MG63 (cell line): ENCODE measurements at places on chromosomes 4 and X.

GRCh38 chr4:173448608-173449379, 49.9 kb upstream of the SCRG1 start:
- DNase-seq = no peak

GRCh38 chr4:20675786-20676185, 24.5 kb upstream of the PACRGL start:
- DNase-seq = no peak

DNA sequence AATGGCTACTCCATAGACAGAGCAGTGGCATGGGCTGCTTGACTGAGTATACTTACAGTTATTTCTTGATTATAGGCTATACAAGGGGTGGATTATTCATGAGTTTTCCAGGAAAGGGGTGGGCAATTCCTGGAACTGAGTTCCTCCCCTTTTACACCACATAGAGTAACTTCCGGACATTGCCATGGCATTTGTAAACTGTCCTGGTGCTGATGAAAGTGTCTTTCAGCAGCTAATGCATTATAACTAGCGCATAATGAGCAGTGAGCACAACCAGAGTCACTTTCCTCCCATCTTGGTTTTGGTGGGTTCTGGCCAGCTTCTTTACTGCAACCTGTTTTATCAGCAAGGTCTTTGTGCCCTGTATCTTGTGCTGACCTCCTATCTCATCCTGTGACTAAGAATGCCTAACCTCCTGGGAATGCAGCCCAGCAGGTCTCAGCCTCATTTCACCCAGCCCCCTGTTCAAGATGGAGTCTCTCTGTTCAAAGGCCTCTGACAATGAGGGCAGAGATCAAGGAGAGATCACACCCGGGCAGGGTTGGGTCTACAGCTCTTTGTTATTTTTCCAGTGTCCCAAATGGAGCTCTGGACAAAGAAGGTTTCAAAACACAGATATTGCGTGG, 468.4 kb upstream of the PRKX start:
- no peak for DNase-seq

DNA sequence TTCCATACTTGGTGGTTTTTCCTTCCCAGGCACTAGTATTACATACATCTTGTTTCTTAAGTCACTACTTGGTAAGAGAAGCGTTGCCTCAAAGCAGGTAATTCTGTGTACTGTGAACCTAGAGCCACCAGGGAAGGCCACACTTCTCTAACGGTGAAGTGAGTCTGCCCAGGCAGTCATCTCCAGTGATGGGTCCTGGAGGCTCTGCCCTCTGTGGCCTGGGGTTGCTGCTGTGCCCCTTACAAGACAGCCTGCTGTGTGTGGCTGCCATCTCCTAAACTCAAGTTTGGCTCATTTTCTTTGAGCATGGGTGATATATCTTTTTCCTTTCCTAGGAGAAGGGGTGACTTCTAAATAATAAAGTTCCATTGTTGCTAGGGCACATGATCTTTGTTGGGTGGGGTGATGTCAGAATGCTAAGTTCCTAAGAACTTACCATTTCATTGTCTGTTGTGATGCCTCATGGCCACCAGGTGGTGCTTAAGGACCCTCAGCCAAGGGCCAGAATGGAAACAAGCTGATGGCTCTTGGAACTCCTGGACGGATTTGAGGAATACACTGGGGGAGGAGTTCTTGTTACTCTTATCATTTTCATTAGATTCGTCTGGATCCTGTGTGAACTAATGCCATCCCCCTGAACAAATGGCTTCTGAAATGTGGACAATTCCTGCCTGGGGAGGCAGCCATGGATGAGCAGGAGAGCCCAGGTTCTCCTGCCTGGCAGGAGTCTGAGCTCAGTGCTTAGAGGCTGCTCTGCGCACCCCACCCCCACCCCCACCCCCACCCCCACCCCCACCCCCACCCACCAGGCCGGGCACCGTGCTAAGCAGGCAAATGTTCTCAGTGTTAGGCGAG, 41.1 kb upstream of the WDR1 start:
- DNase-seq = peak; percentile 15

DNA sequence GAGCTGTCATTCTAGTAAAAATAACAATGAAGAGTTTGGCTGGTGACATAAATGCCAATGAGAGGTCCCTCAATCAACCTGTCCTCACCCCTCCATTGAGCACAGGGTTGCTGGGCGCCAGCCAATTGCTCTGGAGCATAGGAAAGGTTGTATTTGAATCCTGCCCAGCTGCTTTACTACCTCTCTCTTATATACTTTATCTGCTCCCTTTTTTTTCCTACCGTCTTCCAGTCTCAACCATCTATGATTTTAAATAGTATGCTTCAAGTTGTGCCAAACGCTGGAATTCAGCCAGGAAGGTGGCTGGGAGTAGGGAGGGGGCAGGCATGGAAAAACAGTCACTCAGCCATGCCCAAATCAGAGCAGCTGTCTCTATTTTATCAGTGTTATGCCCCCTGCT, 153.8 kb downstream of the NR3C2 start:
- DNase-seq = no peak
